Hindlimb muscle (tissue), 1 donor: ENCODE measurements at places on chromosomes 16 and 17. TPM values are rescaled to one million over a fixed set of nuclear protein-coding genes. Genes with fewer than 3 reads are reported as not detected.

DNA sequence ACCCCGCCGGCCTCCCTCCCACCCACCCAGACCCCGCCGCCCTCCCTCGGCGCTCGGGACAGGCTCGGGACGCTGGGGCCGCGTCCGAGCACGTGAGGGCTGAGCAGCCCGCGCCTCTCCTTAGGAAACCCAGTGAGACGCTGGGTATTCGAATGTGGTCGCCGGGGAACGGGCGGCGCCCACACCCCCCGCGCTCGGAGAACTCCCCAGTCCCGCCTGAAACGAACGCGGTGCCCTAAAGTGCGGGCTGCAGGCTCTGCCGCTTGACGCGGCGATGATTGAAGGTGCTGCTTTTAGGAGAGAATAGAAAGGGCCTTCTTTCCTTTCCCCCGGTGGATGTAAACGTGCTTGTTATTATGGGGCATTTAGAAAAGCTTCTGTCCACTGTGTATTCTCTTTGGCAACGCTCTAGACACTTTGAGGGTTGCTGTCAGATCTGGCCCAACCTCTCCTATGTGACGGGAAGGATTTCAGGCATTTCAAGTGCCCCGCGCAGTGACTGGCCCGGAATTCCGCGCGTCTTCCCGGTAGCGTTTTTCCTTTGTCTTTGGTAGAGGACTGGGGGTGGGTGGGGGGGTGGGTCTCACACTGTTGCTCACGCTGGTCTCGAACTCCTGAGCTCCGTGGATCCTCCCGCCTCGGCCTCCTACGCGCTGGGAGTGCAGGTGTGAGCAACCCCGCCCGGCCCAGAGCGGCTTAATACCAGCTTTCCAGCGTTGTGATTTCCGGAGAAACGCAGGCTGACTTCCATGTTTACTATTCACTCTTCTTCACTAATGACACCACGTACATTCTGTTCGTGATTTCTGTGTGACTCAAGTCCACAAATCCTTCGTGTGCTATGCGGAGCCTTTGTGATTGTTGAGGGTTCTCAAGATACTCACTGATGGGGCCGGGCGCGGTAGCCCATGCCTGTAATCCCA is 21.8 kb upstream of the FOXK2 start:
- peak; percentile 71 for DNase-seq

GRCh38 chr16:24863582-24864437 is 18.0 kb downstream of the SLC5A11 start:
- no peak for DNase-seq

Gene ATP6V0D1
- polyA plus RNA-seq = 71.6 TPM

Gene KREMEN2
- 6.1 TPM for polyA plus RNA-seq

Gene PAM16
- 28.9 TPM for polyA plus RNA-seq

- DNase-seq = no peak
Observed at GRCh38 chr16:86665319-86665675, 86.9 kb downstream of the FOXL1 start.

DNA sequence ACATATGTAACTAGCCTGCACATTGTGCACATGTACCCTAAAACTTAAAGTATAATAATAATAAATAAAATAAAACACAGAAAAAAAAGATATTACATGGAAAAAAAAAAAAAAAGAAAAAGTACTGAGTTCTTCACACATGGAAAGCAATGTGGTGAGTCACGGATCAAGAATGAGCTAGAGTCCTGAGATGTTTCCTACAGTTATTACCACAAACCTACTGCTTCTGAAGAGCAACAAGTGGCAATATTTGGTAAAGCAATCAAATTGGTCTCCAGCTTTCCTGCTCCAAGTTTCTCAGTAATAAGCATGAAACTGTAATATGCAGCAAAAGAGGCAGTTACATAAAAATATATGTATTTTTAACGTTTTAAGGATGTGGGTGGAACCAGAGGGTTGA is 223.3 kb upstream of the SALL1 start:
- no peak for DNase-seq

- DNase-seq = no peak
Observed at GRCh38 chr17:50537721-50538548, 5.4 kb downstream of the EPN3 start.

Gene ZFPM1
- 1.7 TPM for polyA plus RNA-seq

- peak; percentile 8 for DNase-seq
Observed at GRCh38 chr16:9647981-9648701, 534.1 kb downstream of the GRIN2A start.

Gene PARD6A
- 0.89 TPM for polyA plus RNA-seq

DNA sequence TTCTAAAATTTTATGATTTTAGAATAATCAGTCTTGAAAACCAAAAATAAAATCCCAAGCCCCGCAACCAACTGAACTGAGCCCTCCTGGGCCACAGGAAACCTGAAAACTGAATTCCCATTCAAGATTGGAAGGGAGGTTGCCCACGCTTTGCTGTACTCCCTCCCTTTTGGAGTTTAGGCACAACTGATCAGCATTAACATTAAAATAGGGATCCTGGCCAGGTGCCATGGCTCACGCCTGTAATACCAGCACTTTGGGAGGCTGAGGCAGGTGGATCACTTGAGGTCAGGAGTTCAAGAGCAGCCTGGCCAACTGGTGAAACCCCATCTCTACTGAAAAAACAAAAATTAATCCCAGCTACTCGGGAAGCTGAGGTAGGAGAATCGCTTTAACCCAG is 52.7 kb upstream of the NETO2 start:
- DNase-seq = no peak

DNA sequence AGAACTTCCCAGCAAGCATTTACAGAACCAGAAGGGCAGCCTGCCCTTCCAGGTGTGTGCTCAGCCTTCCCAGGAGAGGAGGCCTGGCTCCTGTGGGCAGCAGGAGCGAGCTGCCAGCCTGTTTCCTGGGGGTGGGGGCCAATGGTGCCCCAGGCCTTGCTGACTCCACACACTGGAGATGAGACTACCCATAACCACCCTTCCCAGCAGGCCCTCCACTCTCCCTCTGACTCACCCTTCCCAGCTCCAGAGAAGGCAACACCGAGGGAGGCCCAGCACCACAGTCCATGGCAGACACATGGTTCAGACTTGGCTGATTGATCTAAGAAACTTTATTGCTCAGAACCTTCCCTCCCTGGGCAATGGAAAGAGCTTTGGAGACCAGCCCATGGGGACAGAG is 1.8 kb upstream of the PRSS53 start:
- DNase-seq = no peak

- peak; percentile 73 for DNase-seq
Observed at GRCh38 chr17:32253117-32253611, 12.5 kb upstream of the RHBDL3 start.

DNA sequence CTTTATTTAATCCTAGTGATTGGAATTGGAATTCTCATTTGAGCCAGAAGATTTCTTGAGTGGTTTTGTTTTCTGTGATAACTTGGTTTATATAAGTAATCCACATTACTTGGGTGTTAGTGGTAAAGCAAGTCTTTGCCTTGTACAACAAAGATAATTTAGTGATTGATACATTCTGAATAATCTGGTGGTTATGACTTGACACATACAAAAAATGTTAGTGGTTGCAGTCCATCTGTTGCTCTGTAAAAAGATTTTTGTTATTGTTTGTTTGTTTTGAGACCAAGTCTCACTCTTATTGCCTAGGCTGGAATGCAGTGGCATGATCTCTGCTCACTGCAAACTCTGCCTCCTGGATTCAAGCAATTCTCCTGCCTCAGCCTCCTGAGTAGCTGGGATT is 13.2 kb downstream of the OMG start:
- DNase-seq = no peak

DNA sequence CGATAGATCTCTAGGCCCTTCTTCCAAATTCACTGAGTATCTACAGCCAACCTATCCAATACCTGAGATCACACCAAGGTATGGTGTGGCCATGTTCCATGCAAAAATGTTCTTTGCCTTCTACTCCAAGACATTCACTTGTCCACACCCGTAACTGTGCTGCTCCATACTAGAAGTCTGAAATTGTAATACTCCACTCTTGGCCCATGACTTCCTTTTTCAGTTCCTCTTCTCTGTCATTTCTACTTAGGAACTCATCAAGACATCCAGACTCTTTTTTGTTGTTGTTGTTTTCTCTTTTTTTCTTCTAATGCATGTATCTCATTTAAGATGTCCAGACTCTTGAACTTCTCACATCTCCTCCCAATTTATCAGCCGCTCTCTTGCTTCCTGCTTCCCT is 42.5 kb upstream of the KSR1 start:
- DNase-seq = no peak

DNA sequence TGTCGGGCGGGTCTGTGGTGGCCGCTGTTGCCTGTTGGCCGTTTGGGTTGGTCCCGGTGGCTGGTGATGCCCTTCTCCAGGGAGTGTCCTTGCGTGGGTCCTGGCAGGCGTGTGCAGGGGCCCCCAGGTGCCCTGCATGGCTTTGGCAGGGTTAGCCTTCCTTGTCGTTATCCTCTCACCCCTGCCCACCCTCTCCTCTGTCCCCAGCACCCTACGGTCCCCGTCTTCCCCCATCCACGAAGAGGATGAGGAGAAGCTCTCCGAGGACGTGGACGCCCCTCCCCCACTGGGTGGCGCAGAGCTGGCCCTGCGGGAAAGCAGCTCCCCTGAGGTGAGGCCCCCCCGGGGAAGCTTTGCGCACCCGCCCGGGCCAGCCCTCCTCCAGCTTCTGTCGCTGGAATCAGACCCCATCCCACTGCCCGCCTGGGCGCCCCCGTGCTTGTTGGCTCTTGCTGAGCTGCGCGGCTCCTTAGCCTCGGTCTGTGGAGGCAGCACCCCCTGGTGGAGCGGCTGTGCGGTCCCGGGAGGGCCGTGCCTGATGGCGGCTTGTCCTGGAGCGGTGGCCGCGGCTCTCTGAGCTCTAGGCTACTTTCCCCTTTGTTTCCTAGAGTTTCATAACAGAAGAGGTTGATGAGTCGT is 10.6 kb upstream of the NUDT16L1 start:
- no peak for DNase-seq

Gene HOXB1
- polyA plus RNA-seq = not detected

Gene NPIPA7
- polyA plus RNA-seq = 2.6 TPM

Gene NATD1
- polyA plus RNA-seq = 26.4 TPM

- DNase-seq = no peak
Observed at GRCh38 chr16:77238593-77238992, 39.4 kb downstream of the SYCE1L start.

GRCh38 chr16:67187175-67187890 is 2.6 kb downstream of the EXOC3L1 start:
- no peak for DNase-seq

Gene GALR2
- not detected for polyA plus RNA-seq

- no peak for DNase-seq
Observed at GRCh38 chr17:57761887-57762286, 16.8 kb upstream of the CCDC182 start.

- no peak for DNase-seq
Observed at GRCh38 chr17:40486522-40487370, 14.7 kb downstream of the TNS4 start.

Gene CLEC10A
- polyA plus RNA-seq = 1.7 TPM

DNA sequence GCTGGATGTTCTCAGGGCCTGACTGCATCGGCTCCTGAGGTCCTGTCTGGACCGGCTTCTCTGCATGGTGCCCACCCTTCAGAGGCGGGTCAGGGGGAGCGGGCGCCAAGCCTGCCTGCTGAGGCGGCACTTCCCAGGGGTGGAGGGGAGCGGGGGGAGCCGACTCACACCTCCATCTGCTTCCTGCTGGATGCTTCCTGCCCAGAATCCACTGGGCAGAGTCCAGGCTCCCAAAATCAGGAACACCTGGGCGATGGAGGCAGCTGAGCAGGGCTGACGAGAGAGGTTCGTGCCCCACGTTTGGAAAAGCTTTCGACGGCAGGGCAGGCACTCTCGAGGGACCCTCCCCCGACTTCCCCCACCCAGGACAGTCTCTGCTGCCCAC is 42.2 kb downstream of the TIMM22 start:
- DNase-seq = no peak

- peak; percentile 87 for DNase-seq
Observed at GRCh38 chr16:85898521-85899442, at the start of gene IRF8. IRF8 (plus strand) TSS chr16:85899162; CDS start chr16:85903016, 3,854 bp downstream.

Gene ZNF19
- polyA plus RNA-seq = 2.6 TPM

Gene MYH1
- 38.7 TPM for polyA plus RNA-seq

DNA sequence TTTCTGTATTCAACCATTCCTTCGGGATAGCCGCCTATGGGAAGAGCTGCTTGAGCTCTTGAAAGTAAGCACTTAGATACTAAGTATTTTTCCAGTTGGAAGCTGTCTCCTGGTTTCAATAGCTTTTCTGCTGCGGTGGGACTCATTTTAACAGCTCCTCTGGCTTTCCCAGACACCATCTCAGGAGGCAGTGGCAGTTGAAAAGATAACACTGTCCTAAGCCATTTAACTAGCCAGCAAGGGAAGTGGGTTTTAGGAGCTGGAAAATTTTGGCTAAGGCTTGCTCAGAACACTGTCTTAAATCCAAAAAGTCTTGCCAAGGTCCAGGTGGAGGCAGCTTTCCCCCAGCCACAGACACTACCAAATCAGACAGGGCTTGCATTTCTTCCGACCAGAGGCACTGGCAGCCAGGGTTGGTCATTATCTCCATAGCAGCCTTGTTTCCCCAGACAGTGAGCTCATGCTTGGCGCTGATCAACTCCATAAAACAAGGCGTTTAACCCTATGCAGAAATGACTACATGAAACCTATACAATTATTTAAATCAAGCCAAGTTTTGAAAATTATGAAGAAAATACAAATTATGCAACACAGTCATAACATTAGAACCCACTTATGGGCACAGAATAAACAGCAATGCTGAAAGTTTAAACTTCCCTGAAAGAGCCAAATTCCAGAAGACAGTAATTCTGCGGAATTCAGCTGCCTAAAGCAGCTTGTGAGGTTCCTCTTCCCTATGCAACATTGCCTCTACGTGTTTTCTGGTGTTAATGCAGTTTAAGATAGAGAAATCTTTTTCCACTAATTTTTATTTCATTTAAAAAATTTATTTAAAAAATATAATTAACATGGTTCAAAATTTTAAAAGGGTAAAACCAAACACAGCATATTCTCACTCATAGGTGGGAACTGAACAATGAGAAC is 25.0 kb downstream of the GABARAPL2 start:
- DNase-seq = peak; percentile 89

- DNase-seq = no peak
Observed at GRCh38 chr16:9139965-9140364, 48.5 kb downstream of the HAPSTR1 start.

DNA sequence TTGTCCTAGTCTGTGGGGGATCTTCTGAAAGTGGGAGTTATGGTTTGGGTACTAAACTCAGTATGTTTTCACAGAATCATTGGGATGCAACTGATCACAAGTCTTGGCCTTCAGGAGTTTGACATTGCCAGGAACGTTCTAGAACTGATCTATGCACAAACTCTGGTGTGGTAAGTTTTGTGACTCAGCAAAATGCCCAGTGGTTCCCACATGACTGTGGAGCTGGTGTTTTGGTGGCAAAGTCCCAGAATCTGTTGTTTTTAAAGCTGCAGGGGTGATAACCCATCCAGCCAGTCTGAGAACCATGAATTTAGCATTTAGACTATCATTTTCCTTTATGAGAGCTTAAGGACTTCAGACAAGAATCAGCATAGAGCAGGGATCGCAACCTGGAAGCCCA is 40.6 kb downstream of the GDE1 start:
- DNase-seq = no peak

DNA sequence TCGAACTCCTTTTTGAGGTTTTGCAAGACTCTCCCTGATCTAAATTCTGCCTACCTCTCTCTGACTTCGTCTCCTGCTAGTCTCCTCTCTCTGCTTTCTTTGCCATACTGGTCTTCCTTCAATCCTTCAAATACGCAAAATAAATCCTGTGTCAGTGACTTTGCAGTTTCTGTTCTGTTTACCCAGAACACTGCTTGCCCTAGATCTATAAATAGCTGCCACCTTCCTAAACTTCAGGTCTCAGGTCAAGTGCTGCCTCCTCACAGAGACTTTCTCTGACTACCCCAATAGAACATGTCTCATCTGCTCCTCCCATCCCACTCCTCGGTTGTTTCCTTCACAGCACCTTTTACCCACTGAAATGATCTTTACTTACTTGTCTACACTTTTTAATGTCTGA is 78.9 kb downstream of the TRIM37 start:
- DNase-seq = no peak

GRCh38 chr16:20763461-20764232 is at the start of gene ACSM3:
ACSM3 (plus strand) TSS chr16:20764014; CDS start chr16:20770035, 6,021 bp downstream.
- peak; percentile 70 for DNase-seq
